ENCODE measurements at places on chromosomes 16 and 17.

- no peak for DNase-seq
Observed at GRCh38 chr16:14438256-14438655, 191.8 kb downstream of the PARN start.

- DNase-seq, result peak; percentile 61
Observed at GRCh38 chr16:31876951-31877828, 3.6 kb downstream of the ZNF267 start.

DNA sequence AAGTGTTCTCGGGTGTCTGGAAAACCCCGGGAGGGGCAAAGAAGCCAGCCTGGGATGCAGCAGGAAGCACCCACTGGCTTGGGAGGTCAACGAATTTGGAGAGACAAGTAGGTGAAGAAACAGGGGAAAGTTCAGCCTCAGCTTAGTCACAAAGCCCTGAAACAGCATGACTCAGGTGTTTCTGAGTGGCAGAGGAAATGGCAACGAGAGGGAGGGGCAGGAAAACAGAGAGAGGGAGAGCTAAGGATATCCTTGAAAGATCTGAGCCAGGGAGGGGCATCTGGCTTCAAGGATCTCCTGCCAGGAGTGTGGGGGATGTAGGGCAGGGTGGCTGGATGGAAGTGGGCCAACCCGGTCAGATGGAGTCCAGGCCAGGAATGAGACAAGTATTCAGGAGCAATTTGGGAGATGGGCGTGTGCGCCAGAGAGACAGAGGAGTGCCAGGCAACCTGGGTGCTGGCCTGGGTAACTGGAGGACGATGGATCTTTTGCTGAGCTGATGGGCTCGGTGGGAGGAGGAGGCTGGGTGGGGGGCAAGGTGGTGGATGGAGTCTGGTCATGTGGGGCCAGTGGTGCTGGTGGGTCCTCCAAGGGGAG lies 27.2 kb downstream of the ABCC3 start:
- peak; percentile 43 for DNase-seq

GRCh38 chr16:78961464-78961863 lies 639.1 kb downstream of the MAF start:
- DNase-seq, result no peak

DNA sequence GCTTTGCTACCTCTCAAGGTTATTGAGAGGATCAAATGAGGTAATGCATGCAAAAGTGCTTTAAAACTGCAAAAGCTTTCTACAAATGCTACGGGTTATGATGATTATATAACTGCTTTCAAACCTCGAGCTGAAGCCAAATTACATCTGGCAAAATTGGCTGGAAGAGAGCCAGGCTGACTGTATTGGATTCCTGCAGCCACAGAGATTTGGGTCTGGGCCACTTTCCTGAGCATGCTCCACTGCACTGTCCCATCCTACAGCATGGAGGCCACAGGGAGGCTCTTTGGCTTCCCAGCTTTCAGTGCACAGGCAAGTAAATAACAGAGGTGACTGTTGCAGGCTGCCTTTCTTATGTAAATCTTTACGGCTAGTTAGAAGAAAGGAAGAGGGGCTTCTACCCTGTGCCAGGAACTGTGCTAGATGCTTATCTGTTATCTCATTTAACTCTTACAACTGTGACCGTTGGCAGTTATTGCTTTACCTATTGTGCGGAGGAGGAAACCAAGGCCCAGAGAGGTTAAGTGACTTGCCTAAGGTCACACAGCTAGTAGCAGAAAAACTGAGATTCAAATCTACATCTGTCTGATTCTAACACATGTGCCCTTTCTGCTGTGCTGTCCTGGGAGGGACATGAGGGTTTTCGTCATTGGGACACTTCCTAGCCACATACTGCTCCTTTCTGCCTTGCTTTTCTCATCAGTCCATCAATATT lies 121.8 kb downstream of the SPACA3 start:
- DNase-seq, result no peak

GRCh38 chr16:54178478-54178976 lies 108.1 kb downstream of the IRX3 start:
- DNase-seq, result no peak

DNA sequence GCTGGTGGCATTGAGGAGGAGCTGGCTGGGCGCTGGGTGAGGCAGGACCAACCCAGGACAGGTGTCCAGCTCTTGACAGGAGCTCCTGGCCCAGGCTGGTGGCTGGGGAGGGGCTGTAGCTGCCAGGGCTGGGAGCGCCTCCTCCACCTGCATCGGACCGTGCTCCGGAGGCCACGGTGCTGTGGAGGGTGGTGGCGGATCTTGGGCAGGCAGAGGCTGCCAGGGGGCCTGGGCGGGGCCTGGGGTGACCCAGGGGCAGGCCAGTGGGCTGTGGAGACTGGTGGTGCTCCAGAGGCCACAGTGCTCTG lies 32.0 kb downstream of the SOX8 start:
- no peak for DNase-seq

- no peak for DNase-seq
Observed at GRCh38 chr17:5861854-5862253, 208.3 kb upstream of the WSCD1 start.

GRCh38 chr16:79988721-79989220 lies 388.2 kb upstream of the MAF start:
- DNase-seq, result no peak

DNA sequence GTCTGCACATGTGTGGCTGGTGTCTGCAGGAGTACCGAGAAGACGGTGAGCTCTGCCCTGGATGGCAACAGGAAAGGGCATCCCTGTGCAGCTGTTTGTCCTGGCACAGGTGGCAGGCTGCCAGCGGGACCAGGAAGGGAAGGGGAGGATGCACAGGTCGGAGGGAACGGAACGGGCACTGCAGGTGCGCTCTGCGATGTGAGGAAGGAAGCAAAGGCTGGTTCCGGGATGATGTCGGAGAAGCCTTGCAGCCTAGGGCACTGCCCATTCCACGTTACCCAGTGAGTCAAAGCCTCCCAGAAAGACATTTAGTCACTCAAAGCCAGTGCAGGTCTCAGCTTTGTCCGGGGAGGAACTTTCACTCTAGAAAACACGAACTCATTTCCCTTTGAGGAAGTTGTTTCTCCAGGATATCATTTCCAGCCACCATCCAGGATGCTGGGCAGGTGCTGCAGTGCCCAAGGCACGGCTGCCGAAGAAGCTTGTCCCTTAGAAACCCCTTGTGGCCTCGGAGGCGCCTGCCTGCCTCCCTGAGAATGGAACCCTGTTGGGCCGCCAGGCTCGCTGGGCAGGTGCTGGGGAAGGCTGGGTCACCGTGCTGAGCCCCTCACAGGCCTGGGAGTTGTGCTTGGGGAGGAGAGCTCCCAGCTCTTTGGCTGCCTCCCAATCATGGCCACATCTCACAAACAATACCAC lies 4.5 kb upstream of the TMEM235 start:
- DNase-seq, result no peak

- no peak for DNase-seq
Observed at GRCh38 chr17:10777131-10777807, 26.6 kb downstream of the TMEM238L start.

DNA sequence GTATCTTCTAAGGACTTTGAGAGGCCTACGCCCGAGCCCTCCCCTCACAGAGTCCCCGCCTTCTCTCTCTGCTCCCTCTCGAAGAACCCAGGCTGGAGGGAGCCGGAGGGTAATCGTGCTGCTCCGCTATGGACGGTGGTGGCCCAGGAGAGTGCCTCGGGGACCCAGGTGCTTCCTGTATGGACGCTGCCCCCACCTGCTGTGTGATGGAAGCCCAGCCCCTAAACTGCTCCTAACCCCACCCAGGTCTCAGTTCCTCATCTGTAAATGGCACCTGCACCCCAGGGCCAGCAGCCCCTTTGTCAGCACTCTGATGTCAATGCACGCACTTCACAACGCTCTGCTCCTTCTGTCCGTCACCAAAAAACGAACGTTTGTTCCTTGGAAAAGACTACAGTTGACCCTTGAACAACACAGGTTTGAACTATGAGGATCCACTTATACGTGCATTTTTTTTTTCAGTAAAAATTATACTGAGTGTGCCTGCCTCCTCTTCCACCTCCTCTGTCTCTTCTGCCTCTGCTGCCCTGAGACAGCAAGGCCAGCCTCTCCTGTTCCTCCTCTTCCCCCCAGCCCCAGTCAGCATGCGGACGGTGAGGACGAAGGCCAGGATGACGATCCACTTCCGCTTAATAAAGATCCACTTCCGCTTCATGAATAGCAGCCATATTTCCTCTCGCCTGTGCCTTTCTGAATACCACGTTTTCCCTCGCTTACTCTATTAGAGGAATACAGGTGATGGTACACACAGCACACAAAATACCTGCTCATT lies 118.3 kb downstream of the BANP start:
- DNase-seq, result no peak

DNA sequence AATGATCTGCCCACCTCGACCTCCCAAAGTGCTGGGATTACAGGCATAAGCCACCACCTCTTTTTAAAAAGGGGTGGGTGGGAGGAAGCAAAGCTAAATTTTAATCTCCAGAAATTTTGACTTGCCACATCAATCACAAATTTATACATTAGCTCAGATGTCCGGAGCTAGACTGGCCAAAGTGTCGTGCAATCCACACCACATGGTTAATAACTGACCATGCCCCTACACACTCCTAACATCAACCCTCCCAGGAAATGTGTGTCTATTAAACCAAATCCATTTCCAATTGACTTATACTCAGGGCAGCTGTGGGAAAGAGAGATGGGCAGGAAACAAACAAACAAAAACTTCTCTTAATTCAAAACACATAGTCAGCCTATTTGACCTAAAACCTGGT lies 29.9 kb downstream of the SMURF2 start:
- no peak for DNase-seq

DNA sequence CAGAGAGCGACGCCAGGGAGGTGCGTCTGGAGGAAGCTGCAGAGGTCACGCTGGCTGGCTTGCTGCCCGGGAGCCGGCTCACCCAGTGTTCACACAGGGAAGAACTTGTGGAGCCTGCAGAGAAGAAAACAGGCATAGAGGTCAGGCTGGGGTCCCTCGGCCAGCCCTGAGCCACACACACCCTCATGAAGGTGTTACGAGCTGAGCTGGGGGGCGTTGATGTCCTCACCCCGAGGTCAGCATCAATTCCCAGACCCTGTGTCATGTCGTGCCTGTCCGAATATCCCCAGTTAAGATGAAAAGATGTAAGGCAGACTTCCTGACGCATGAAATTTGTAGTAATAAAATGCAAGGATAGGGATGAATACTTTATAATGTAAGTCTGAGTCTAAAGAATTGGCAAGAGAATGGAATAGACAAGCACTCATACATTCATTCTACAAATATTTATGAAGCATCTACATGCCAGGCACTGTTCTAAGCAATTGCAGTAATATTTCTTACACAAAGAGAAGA lies 77.1 kb downstream of the USP31 start:
- DNase-seq, result no peak

GRCh38 chr17:66451188-66452149 lies 149.1 kb downstream of the PRKCA start:
- no peak for DNase-seq

- peak; percentile 43 for DNase-seq
Observed at GRCh38 chr16:19375561-19376158, 42.0 kb upstream of the TMC5 start.

DNA sequence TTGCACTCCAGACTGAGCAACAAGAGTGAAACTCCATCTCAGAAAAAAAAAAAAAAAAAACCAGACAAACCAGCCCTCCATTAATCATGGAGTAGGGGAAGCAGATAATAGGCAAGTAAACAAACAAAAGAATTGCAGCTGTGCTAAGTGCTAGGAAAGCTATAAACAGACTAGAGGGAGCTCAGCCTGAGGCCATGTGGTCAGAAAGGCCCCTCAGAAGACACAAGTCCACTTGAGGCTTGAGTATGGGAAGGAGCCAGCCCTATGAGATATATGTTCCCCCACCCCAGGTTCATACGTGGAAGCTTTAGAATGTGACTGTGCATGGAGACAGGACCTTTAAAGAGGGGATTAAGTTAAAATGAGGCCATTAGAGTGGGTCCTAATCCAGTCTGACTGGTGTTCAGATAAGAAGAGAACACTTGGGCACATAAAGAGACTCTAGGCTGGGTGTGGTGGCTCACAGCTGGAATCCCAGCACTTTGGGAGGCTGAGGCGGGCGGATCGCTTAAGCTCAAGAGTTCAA lies 132.6 kb upstream of the NOL11 start:
- DNase-seq, result no peak

DNA sequence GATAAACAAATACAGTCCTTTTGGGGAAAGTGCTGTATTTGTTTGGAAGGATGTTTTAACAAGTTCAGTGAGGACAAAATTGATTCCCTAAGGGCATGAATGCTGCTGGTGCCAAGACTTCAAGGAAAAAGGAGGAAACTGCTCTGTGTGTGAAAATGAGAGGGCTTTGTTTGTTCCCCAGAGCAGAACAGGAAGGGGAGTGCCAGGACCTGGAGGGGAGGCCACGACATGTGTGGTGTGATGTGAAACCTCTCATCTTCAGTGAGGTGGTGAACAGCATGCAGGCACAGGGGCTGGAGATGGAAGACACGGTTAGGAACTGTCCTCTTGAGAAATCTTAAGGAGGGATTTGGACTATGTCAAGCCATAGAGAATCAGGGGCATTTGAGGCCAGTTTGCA lies 46.6 kb upstream of the GRIN2A start:
- DNase-seq, result no peak
